ENCODE measurements at places on chromosomes 4 and X.

GRCh38 chrX:19386679-19387078 lies 43.0 kb downstream of the PDHA1 start:
- DNase-seq = no peak

DNA sequence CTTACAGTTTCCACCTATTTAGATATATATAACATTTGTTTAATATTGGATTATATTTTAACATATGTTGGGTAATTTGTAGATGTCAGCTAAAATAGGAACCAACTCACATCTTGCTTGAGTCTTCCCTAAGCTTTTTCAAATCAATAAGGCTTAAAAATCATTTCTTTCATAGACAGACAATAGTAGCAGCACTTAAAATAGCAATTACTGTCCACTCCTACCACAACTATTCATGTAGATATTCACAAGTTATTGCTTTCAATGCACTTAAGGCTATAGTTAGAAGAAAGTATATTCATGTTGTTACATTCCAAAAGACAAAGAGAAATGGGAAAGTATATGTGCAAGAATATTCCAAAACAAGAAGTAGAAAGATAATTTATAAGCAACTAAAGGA lies 71.2 kb downstream of the YIPF7 start:
- no peak for DNase-seq

GRCh38 chr4:74544655-74545361 lies 99.9 kb downstream of the AREG start:
- DNase-seq = no peak

- no peak for DNase-seq
These were observed 19.0 kb downstream of the ATP8A1 start for GRCh38 chr4:42637867-42638266.

- DNase-seq = no peak
These were observed 659.8 kb upstream of the DIPK2B start for GRCh38 chrX:45860450-45860849.

Data from hematopoietic multipotent progenitor cell treated with erythropoietin and hydrocortisone succinate and interleukin-3 and kit ligand, for 15 days (in vitro differentiated cells).